ENCODE measurements at places on chromosomes 2 and 18. TPM values are rescaled to one million over a fixed set of nuclear protein-coding genes. Genes with fewer than 3 reads are reported as not detected.

- DNase-seq, result no peak
Observed at GRCh38 chr2:179449010-179449409, 184.4 kb upstream of the SESTD1 start.

The NOSTRIN gene
- total RNA-seq, result not detected

The RESP18 gene
- total RNA-seq, result not detected

- DNase-seq, result no peak
Observed at GRCh38 chr2:27057184-27057583, 5.7 kb downstream of the AGBL5 start.

The EPHA4 gene
- total RNA-seq, result 5.1 TPM

GRCh38 chr2:197158591-197159550, 151.7 kb downstream of the ANKRD44 start:
- no peak for DNase-seq

- DNase-seq, result no peak
Observed at GRCh38 chr2:235553291-235553690, 59.4 kb downstream of the AGAP1 start.

DNA sequence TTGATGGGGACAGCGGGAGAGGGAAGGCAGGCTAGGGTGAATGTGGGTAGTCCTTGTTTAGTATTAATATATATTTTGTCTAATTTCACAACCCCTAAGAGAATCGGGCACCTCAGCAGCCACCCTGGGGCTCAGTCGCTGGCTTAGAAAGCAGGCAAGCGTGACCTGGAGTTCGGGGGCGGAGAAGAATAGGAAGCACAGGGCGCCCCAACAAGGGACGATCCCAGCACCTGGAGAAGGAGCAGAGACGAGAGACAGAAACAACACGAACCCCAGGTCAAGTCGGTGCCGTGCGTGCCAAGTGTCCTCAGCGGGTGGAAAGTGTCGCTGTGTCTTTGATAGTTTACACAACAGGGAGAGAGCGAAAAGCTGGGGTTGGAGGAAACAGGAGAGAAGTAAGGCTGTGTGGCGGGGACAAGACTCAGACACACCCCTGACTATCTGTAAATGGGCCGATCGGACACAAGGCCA, 95.4 kb downstream of the NFATC1 start:
- DNase-seq, result no peak

The RAB6D gene
- total RNA-seq, result 0.22 TPM

DNA sequence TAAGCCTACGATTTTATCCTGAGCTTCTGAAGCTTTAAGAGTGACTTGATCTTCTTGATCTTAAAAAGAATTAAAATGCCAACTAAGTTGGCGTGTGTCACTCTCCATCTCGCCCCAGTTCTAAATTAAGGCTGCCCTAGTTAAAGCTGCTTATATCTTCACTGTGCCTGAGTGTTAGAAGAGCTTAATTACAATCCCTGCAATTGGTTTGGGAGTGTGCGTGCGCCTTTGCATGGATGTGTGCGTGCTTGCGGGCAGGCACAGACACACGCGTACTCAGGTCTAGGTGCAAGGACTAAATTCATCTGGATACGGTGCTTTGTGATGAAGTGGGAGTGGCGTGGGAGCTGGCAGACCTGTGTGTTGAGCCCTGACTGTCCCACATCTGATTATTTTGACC, 201.5 kb downstream of the FAM210A start:
- DNase-seq, result no peak

DNA sequence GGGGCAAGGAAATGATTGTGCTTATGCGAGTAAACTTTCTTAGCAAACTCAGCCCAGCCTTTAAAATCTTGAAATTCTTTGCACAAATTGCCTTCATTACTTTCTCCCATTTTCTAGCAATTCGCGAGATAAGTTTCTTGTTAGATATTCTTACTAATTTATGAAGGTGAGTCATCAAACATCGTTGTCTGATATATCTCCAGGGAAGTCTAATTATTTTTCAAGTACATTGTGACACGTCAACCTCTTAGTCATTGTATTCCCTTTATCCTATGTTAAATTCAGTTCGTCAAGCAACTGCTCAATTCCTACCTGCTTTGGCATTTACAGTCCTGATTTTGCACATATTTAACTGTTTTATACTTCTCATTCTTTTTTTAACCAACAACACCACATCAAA, 854.5 kb upstream of the CRIM1 start:
- no peak for DNase-seq

The WNT10A gene
- not detected for total RNA-seq

- no peak for DNase-seq
Observed at GRCh38 chr2:9760902-9761228, 82.4 kb upstream of the TAF1B start.

The NPHP1 gene
- 3.3 TPM for total RNA-seq

GRCh38 chr2:45315861-45316260, 295.2 kb downstream of the SRBD1 start:
- no peak for DNase-seq

The TTR gene
- not detected for total RNA-seq

The RGPD3 gene
- total RNA-seq, result 0.17 TPM

- no peak for DNase-seq
Observed at GRCh38 chr18:61785588-61785987, 107.2 kb downstream of the RNF152 start.

DNA sequence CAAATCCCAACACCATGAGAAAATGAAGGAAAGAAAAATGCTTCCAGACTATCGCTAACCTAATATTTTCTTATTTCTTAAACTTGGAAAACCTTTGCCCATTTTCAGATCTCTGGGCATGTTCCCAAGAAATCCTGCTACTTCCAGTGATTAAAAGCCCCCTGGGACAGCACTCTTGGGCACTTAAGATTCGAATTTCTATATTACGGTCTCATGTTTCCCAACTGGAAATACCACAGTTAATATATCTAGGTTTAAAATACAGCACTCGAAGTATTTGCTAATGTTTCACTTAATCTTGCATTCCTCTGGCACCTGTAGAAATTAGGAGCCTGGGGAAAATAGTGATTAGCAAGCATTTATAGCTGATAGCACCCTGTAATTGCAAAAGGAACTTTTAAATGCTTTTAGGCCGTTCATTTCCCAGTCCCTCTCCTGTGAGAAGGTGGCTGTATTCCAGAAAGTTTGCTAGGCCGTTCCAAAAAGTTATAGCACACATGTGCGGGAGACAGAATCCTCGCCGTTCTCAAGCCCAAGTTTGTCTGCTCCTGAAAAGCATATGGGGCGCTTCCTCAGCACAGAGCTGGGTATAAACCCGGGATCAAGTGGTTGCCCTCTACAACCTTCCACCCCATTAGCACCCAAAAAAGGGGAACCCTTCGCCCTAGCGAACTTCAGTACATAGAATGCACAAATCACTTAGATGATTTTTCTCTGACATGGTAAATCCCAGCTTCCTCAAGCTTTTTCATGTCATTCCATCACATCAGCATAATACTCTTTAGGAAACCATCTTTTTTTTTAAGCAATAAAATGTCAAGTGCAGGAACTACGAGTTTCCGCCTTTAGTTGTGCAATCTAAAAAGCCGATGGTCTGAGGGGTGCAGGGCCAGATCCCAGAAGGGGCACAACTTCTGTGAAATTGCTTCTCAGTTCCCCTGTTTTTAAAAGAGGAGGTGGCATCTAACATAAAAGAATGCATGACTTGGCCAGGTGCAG, 60.6 kb downstream of the DIPK1C start:
- no peak for DNase-seq

GRCh38 chr18:45521777-45522176, 93.5 kb upstream of the SLC14A2 start:
- DNase-seq, result no peak

- DNase-seq, result no peak
Observed at GRCh38 chr2:191889931-191890330, 43.0 kb upstream of the CAVIN2 start.

DNA sequence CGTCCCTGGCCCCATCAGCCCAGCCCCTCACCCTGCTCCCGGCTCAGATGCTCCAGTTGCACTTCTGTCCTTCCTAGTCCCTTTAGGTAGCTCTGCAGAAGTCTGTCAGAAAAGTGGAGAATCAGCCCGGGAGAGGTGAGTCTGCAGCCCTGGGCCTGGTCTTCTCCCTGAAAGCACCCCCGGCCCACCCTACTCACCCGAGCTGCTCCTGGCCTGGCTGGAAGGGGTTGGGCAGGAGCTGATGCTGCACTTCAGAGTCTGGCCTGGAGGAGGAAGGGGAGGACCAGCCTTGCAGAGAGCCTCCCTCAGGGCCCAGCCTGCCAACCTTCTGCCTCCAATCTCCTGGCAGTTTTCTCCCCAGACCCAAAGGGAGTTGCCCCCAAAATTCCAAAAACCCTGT, 15.8 kb downstream of the KHK start:
- no peak for DNase-seq

DNA sequence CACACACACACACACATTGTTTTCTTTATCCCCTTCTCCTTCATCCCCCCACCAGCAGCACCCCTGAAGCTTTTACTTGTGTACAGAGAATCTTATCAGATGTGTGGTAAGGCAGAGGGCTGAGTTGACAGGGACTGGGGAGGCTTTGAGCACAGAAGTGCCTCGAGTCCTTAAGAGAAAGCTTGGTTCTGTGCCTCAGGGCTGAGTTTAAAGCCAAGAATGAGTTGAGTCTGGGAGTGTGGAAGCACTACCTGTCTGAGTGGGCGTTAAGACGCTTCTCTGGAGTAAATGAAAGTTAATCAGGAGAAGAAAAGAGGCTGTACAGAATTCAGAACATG, 2.7 kb downstream of the ID2 start:
- DNase-seq, result no peak

DNA sequence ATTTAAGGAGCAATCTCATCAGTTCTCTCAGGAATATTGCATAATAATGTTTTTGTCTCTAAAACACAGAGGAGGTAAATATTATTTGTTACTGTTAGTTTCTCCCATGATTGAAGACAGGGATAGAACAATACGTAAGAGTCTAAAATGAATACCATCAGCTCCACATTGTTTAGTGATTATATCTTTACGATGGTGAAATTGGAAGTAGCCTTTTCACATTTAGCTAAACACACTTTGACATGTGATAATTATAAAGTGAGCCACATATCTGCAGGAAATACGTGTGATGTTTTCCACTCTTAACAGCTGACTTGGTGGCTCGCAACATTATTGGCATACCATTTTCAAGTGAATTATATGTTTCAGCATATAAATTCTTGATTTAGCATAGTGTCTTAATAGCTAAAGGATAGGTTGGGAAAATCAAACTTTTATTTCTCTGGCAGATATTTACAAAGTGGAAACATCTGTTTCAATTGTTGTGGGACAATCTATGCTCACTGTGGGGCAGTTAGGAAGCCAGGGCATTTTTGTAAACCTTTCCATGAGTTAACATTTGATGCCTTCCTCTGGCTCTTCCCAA, 208.1 kb upstream of the RASGRP3 start:
- DNase-seq, result no peak

DNA sequence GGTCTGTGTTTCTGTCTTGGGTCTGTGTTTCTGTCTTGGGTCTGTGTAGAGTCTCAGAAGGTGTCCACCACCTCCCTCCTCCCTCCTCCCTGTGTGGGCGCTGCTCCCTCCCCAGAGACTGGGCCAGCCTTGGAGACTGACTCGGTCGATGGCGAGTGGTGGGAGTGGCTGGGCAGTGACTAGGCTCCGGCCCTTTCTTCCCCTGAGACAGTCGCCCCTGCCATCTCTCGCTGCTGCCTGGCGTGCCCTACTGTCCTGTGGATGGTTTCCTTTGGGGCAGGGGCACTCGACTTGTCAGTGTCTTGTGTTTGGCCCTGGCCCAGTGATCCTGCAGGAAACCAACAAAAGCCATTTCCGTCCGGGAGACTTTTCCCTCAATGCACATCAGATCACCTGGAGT, 215.8 kb downstream of the NDUFA10 start:
- no peak for DNase-seq

DNA sequence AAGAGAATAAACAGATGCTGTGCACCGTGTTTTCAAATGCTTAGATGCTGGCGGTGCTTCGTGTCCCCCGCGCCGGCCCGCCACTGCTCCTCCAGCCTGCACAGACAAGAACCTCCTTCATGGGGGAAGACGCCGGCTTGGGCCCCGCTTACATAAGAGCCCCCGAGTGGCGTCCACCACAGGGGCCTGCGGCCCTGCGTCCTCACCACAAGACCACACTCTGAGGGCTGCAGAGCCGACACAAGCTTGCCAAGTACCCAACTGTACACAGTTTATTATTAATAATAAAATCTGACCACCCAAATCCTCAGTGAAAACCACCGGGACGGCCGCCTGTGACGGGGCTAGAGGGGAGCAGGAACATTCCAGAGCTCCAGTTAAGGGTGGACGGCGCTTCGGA, 232.2 kb downstream of the HDAC4 start:
- DNase-seq, result no peak

The SLC40A1 gene
- not detected for total RNA-seq

GRCh38 chr18:69845593-69846506, 101.8 kb downstream of the CD226 start:
- no peak for DNase-seq

DNA sequence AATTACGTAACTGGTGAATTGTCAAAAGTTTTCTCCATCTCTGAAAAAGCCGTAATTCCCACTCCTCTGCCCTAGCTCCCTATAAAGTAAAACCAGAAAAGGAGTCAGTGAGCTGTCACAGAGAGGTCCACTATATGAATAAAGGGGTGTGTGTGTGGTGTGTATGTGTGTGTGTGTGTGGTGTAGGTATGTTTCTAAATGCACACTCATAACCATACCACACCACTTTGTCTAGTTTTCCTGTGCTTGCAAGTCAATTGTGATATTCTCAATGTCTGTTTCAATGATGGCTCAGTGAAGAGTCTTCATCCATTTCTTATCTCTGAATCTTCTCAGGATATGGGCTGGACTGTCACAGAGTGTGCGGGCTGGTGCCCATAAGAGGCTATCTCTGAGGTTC, 54.8 kb upstream of the CCDC68 start:
- DNase-seq, result no peak

- DNase-seq, result no peak
Observed at GRCh38 chr18:60981682-60982328, 351.4 kb upstream of the CDH20 start.

DNA sequence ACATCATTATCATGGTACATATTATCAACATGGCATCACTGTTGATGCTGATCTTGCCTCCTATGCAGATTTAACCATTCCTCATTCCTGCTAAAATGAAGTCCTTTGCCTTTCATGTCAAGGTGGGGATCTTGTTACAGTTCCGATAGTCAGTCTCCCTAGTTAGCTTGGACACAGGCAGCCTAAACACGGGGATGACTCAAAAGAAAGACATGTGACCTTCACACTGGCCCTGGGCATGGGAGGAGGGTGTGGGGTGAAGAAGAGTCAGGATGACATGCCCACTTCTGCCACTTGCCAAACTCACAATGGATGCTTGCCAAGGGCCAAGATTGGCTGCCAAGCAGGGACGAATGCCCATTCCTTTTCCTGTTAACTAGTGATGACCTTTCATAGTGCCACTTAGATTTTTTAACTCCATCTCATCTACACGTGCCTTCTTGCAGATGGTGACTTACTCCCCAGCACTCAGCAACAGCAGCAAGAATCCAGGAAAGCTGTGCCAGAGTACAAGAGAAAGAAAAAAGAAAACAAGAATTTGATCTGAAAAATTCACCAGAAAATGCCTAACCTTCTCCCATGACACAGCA, 13.9 kb upstream of the SLC1A4 start:
- DNase-seq, result no peak

DNA sequence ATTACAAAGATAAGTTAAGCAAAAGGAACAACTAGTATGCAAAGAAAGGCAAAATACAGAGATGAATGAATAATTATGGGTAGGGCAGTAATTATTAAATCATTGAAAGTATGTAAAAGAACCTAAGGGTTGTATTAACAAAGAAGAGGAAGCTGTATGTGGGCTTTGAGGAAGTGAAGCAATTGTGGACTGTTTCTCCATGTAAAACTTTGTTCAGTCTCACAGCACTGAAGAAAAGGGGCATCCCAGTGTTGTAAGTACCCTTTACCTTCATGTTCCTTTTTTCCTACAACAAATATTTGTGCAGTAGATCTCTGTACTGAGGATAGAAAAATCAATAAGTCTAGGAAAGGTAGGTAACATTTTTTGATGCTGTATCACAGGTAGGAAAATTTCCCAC, 388.7 kb upstream of the NRP2 start:
- no peak for DNase-seq
